Cortex of kidney (tissue), 1 donor: ENCODE measurements at places on chromosomes 7 and 10.

DNA sequence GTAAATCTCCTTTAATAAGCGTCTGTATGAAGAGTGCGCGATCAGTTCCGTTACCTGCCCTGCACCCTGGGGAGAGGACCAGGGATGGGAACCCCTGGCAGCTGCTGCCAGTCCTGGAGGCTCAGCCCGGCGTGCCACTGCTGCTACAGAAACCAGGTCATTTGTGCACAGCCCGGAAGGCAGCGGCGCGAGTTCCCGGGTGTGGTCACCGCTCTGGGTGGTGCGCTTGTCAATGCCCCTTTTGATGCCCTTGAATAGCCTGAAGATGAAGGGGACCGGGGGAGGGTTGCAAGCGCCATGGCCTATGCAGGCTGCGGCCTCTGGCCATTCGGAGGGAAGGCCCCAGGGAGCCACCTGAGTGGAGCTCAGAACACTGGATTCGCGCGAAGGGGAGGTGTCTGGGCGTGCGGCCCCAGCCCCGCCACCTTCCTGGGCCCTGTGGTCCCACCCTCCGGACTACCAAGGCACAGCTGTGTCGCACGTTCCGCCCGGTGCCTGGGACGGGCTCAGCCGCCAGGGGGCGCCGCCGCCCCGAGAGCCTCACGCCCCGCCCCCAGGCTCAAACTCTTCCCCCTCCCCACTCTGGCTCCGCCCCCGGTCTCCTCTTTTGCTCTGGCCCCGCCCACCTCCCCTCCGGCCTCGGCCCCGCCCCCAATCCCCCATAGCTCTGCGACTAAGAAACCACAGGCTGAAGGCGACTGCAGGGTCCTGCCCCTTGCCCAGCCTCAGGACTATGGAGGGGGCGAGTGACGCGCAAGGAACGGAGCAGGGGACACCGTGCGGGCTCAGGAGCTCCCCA lies 16.5 kb downstream of the AP5Z1 start:
- DNase-seq, result no peak

- DNase-seq, result no peak
These were observed 325.9 kb upstream of the SMIM30 start for GRCh38 chr7:113444261-113444660.

DNA sequence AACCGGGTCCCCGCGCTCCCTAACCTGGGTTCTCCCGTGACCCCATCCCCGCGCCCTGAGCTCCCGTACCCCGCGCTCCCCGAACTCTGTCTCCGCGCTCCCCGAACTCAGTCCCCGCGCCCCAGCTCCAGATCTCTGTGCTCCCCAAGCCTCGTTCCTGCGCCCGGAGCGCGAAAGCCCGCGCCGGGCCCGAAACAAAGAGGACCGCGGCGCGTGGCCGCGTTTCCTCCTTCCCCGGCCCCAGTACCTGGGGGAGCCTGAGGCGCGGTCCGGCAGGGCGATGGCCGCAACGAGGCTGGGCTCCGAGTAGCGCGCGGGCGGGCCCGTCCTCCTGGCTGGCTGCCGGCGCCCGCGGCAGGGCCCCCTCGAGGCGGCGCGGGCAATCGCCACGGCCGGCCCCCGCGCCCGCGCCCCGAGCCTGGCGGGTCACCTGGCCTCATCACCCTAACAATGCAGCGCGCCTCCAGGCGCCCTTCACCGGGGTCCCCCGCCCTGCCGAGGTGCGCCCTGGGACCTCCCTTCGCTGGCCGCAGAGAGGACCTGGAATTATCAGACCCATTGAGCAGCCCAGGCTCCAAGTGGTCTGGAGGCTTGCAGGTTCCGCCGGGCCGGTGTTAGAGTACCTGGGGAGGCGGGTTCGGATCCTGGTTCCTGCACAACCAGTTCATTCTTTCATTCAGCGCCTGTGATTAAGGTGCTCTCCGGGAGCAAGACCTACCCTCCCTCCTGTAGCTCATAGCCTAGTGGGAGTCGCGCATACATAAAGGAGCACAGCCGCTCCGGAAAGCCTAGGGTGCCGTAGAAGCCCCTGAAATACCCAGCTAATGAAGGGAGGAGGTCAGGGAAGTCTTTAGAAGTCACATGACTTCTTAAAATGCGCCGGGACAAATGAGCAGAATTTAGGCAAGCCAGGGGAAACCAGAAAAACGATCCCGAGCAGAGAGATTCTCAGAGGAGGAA lies at the start of gene TNS3:
TNS3 (minus strand) TSS at position 308 of the 960 bp plus-strand sequence. CDS start 142,475 bp downstream, outside the sequence.
- no peak for DNase-seq

DNA sequence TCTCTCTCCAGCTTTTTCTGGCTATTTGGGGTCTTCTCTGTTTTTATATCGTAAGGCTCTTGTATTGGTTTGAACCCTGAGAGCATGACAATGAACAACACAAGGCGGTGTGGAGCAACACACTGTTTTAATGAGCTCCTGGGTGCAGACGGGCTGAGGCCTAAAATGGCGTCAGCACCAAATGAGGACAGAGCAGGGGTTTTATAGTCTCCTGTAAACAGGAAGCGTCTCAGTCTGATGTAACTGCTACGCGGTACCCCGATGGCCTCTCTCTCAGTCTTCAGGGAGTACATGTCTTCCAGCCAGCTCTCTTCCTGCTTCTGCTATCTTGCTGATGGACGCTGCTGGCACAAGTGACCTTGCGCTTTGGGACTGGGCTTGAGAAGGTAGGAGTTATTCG lies 95.9 kb upstream of the CCDC71L start:
- no peak for DNase-seq

GRCh38 chr7:124033095-124033806 lies 384 bp upstream of the TMEM229A start:
- no peak for DNase-seq

DNA sequence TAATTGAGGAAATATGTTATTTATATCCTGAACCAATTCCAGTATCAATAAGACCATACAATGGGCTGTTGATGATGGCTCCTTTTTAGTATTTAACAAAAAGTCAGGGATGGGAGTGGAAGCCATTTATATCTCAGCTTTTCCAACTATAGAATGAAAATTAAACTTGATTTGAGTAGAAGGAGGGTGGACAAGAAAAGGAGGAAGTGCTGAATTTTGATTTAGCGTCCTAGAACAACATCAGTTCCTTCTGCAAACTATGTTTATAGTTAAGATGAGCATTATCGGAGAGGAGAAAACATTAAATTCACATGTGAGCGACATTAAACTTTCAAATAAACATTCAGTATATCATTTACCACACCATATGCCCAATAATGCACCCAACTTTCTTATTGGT lies 149.3 kb upstream of the YAE1 start:
- DNase-seq, result no peak

- DNase-seq, result no peak
These were observed 34.0 kb downstream of the CCDC186 start for GRCh38 chr10:114140036-114140435.

GRCh38 chr10:97376413-97376812 lies 24.7 kb downstream of the RRP12 start:
- no peak for DNase-seq

DNA sequence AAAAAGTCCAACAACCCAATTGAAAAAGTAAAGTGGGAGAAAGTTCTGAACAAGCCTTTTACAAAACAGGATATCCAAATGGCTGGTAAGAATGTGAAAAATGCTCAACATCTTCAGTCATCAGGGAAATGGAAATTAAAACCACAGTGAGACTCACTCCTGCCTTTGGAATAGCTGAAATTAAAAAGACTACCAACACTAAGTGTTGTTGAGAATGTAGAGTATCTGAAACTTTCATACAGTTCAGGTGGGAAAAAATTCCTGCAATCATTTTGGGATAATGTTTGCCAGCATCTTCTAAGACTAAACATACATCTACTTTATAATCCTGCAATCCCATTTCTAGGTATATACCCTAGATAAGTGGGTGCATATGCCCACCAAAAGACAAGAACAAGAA lies 395.1 kb downstream of the GRID1 start:
- DNase-seq, result no peak

- DNase-seq, result no peak
These were observed 6.4 kb downstream of the NFKB2 start for GRCh38 chr10:102401735-102402511.

- DNase-seq, result no peak
These were observed 58.4 kb upstream of the ZNRF2 start for GRCh38 chr7:30225863-30226613.

- DNase-seq, result no peak
These were observed 670.6 kb downstream of the PCDH15 start for GRCh38 chr10:54130394-54130793.
